ENCODE measurements at places on chromosomes 6 and 20.

GRCh38 chr20:23315099-23315498 is 35.5 kb upstream of the NXT1 start:
- no peak for DNase-seq

GRCh38 chr6:79559706-79560105 is 22.5 kb upstream of the LCA5 start:
- no peak for DNase-seq

- no peak for DNase-seq
Measured at GRCh38 chr6:18262702-18263417, 1.5 kb downstream of the DEK start.

DNA sequence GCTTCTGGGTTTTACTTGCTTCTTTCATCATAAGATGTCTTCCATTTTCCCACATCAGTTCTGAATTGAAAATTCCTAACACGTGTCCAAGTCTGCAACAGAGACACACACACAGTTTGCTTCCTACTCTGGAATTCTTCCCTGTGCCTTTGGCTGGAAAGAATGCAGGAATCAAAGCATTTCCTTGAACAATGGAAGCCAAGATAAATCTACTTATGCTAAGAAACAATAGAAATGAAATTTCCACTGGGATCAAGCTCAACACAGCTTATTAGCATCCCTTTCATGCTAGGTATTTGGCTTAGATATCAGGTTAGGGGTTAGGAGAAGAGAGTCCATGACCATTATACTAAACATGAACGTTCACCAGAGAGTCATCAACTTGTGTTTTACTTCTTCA is 101.1 kb upstream of the SCAF8 start:
- no peak for DNase-seq

DNA sequence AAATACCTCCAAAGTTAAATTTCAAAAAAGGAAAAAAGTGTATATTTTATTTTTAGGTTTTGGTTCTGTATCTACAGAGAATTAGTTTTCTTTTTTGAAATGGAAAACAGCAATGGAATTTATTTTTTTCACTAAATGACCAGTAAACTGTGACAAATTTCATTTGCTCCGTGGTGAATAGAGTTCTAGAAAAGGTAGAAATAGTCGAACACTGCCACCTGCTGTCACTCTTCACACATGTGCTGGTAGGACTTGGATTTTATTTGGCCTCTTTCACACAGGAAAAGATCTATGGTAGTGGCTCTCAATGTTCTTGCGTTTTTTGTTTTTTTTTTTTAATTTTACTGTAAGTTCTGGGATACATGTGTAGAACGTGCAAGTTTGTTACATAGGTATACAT is 312.5 kb downstream of the EYA4 start:
- DNase-seq, result no peak

DNA sequence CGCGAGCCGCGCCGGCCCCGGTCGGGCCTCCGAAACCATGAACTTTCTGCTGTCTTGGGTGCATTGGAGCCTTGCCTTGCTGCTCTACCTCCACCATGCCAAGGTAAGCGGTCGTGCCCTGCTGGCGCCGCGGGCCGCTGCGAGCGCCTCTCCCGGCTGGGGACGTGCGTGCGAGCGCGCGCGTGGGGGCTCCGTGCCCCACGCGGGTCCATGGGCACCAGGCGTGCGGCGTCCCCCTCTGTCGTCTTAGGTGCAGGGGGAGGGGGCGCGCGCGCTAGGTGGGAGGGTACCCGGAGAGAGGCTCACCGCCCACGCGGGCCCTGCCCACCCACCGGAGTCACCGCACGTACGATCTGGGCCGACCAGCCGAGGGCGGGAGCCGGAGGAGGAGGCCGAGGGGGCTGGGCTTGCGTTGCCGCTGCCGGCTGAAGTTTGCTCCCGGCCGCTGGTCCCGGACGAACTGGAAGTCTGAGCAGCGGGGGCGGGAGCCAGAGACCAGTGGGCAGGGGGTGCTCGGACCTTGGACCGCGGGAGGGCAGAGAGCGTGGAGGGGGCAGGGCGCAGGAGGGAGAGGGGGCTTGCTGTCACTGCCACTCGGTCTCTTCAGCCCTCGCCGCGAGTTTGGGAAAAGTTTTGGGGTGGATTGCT is 1.3 kb downstream of the VEGFA start:
- no peak for DNase-seq

DNA sequence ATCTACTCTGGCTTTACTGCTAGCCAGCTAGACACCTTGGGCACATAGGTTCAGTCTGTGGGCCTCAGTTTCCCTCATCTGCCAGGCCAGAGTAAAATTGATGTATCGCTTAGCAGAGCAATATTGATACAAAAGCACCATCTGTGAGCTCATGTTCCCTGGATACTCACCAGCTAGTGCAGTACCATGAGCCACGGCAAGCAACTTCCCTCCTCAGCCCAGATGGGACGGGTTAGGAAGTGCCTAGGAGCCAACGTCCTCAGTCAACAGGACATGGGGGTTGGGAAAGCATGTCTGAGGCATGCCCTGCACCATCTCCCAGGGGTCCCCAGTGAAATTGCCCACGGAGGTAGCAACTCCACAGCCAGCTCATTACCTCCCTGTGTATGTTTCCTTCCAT is 258.3 kb downstream of the ANKRD60 start:
- no peak for DNase-seq

GRCh38 chr20:5488823-5489222 is 172.1 kb upstream of the PROKR2 start:
- no peak for DNase-seq

- DNase-seq, result no peak
Measured at GRCh38 chr6:106124437-106125430, 38.6 kb downstream of the PRDM1 start.

- no peak for DNase-seq
Measured at GRCh38 chr20:53399592-53400335, 193.9 kb downstream of the ZNF217 start.

DNA sequence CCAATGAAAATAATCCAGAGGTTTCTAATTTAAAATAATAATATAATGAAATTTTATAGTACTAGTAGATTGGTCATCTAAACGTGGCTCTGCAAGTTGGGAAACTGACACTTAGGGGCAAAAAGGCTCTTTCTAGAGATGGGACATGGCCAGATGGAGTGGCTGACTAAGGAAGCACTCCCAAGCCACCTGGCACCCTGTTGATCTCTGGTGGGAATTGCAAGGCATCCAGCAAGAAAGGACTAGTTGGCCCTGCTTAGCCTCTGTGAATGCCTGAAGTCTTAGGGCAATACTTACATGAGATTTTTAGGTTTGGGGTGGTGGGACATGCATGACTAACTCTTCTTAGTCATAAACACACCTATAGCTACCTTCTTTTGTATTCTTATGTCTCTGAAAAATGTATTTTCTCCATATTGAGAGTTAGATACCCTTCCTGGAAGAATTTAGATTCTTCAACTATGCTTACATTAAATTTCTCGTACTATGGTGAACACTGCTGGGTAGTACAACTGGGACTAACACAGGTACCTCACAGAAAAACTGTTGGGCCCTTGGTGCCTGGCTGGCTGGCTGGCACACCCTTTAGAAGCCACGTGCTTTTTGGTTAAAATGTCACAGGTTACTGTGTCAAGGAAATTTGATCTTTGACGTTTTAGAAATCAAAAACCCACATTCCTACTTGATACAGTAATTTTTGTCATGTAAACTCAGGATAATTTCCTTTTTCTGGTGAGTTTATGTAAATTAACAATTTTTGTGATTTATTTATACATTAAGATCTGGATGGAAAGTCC is 25.0 kb upstream of the SH3BGRL2 start:
- DNase-seq, result no peak

- DNase-seq, result no peak
Measured at GRCh38 chr6:4282926-4283325, 147.6 kb upstream of the ECI2 start.

DNA sequence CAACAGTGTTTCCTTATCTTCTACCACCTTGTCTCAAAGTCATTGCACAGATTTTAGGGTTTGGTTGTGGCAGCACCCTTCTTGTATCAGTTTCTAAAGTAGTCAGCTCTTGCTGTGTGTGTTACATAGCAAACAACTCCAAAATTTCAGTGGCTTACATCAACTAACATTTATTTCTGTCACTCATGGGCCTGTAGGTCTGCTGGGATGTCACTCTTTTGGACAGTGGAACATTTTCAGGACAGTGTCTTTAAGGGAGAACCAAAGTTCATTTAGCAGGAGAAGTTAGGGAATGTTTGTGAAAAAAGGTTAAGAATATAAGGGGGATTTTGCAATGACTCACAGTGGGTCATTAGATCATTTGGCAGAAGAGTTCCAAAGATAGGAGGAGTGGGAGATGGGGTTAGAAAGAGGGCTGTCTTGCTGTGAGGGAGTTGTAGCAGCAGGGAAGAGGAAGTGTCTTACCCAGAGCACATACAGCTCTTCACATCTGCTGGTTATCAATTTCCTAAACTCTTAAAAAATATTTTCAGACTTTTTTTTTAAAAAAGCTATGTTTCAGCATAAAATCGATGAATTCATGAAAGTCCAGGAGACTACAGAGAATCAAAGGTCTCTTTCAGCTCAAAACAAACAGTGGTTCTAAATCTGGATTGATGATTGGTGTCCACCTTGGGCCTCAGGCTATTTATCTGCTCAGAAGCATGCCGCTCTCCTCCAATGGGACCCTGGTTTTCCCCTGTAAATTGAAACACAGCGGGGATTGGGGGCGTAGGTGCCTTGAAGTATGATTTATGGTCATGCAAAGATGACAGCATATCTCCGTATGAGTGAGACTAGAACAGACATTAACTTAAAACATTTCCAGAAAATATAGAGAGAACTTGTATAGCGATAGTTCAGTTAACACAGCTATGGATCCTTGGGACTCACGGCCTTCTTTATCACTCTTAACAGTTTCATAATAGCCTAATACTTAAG is 117.3 kb downstream of the B3GAT2 start:
- no peak for DNase-seq

DNA sequence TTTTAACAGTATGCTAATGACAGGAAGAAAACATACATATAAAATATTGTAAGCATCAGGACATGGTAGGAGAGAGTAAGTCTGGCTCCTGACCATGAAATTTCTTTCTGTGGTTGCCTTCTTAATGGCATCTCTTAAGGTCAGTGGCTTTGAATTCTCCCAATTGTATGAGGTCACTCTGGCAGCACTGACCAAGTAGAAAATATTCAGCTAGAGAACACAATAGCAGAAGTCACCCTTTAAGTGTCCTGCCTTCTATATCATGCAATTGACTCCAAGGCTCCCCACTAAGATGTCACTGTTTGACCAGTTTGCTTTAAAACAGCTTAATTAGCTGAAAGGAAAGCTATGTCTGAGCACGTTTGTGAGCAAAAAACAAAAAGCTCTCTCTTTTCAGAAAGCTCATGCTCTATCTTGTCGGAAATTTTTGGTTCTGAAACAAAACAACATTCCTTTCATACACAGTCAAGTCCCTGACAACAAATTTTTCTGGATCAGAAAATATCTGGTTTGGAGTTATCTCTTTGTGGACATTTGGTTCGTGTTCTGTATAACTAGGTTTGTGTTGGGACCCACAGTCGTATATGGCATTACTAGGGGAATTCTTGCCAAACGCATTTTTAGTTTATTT is 120.9 kb upstream of the IFNGR1 start:
- DNase-seq, result no peak

GRCh38 chr6:13611715-13612114 is 3.4 kb upstream of the NOL7 start:
- DNase-seq, result no peak

GRCh38 chr20:52426856-52427255 is 235.3 kb upstream of the ZFP64 start:
- no peak for DNase-seq

- DNase-seq, result no peak
Measured at GRCh38 chr6:108644252-108644651, 83.5 kb downstream of the FOXO3 start.

GRCh38 chr6:38522322-38522721 is 117.4 kb downstream of the BTBD9 start:
- no peak for DNase-seq

GRCh38 chr20:14986026-14986655 is 648.7 kb upstream of the FLRT3 start:
- DNase-seq, result no peak

DNA sequence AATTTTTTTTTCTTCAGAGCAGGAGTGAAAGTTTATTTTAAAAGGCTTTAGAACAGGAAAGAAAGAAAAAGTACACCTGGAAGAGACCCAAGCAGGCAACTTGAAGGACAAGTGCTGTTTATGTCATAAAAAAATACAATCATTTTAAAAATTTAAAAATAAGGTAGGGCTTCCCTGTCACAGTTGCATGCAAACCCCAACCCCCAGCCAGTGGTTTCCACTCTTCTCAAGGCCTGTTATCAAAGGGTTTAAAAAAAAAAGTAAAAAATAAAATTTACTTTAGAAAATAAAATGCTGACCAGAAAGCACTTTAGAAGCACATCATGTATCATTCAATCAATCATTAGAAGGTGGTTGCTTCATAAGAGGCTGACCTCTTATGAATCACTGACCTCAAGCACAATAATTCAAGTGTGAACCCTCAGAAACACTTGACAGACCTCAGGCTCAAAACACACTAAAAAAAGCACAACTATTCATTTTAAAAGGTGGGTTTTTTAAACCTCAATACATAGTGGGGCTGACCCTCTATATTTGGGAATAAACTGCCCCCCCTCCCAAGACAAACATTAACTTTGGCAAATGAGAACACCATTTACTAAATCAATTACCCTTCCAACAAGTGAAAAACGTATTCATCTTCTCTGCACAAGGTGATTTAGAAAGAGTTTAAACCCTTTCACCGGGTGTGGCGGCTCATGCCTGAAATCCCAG is 15.6 kb downstream of the ILRUN start:
- no peak for DNase-seq

DNA sequence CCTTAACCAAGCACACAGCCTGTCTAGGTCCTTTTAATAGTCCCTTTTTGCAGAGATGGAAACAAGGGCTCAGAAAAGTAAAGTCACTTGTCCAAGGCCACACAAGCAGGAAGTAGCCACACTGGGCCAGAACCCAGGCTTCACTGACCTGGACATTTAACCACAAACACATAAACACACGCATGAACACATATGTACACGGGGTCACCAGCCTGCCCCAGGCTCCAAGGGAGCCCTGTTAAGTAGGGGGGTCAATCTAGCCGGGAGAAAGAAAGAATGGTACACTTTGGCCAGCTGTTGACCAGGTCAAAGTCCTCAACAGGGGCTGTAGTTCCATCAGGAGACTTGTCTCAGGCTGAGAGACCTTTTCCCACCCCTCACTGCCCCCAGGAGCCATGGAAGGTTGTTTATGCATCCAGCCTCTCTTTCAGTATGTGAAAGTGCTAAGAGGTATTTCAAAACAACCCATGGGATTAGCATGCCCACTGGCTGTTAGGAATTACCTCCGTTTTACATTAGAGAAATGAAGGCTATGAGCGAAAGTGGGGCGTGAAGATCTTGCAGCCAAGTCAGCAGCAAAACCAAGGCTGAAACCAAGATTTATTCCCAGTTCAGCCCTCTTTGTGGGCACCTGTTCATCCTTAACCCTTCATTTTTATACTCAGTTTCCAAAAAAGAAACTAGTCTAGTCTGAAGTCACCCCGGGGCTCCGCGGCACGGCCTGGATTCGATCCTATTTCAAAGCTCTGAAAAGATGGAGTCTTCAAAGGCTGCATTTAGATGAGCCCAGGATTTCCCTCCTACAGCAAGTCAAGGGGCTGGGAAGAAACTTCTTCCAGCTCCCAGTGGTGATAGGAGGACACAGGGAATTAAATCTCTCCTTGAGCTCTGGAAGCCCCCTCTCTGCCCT is 9.8 kb downstream of the SDC4 start:
- DNase-seq, result no peak

All from HFF-Myc (cell line).